ENCODE measurements at places on chromosomes 2 and 18.
A peak's percentile ranks its signal among the peaks of the same experiment; 100 is the strongest.

DNA sequence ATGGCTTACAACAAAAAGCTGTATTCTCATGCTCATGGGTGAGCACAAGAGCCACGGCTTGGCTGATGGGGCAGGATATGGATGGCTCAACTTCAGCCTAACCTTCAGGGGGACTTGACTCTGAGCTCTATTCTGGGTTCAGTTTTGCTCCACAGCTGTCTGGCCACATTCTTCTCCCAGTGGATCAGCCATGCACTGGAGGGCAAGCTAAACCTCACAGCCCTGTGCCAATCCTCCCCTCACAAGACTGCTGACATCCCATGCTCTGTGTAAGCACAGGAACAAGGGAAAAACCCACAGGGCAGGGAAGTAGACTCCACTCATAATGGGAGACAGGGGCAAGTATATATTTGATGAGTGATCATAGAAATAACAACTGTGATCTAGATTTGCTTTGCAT, 35.6 kb downstream of the COPS8 start:
- no peak for DNase-seq

DNA sequence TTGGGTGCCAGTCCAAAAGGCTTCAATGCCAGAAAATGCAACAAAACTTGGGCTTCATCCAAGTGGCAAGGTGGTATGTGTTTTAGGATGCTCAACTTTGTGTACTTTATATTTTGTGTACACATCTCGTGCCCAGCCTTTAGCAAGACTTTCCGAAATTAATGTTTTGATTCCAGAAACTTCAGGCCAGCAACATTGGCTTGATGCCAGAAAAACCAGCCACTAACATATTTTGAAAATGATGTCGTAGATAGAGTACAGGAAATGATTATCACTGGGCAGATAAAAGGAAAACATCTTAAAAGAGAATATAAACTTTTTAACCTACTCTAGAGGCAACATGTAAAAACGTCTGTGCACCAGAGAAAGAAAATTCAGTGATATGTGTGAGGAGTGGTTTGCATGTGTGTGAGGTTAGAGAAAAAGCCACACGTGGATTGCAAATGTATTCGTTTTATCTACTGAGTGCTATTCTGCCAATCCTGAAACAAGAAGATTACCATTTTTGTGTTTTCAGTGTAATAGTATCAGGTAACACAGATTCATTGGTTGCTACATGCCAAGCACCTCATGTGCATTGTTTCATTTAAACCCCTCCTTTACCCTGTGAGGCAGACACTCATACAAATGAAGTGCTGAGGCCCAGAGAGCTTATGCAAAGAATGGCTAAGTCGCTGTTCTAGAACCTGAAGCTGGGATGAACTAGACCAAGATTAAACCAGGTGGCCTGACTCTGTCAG, 264.8 kb downstream of the C1D start:
- DNase-seq, result no peak

- DNase-seq, result no peak
Observed at GRCh38 chr2:95271381-95271971, 2.8 kb upstream of the PROM2 start.

DNA sequence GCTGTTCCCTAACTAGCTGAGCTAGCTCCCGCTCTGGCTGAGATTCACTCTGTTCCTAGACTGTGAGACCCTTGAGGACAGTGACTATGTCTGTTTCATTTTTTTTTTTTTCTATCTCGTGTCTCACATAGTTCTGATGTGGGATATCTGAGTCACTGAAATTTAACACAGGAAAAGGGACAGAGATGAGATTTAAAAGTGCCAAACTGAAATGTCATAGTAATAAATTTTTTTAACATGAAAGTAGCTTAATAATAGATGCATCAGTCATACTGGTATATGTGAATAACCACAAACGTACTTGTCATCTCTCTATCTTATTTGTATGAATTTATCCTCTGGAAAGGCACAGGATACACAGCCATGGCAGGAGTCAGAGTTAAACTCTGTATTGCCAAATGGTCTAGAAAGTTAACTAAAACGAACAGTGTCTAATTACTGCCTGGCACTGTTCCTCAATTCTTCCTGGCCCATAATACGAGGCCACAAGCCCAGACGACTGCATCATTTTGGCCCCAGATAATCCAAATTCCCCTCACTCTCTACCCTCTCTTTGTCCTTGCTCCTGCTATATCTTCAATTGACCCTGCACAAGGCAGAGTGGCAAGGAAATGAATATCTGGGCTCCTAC, 87.5 kb downstream of the SATB2 start:
- DNase-seq, result peak; percentile 56

GRCh38 chr18:55370936-55371335, 217.1 kb downstream of the TCF4 start:
- DNase-seq, result no peak

DNA sequence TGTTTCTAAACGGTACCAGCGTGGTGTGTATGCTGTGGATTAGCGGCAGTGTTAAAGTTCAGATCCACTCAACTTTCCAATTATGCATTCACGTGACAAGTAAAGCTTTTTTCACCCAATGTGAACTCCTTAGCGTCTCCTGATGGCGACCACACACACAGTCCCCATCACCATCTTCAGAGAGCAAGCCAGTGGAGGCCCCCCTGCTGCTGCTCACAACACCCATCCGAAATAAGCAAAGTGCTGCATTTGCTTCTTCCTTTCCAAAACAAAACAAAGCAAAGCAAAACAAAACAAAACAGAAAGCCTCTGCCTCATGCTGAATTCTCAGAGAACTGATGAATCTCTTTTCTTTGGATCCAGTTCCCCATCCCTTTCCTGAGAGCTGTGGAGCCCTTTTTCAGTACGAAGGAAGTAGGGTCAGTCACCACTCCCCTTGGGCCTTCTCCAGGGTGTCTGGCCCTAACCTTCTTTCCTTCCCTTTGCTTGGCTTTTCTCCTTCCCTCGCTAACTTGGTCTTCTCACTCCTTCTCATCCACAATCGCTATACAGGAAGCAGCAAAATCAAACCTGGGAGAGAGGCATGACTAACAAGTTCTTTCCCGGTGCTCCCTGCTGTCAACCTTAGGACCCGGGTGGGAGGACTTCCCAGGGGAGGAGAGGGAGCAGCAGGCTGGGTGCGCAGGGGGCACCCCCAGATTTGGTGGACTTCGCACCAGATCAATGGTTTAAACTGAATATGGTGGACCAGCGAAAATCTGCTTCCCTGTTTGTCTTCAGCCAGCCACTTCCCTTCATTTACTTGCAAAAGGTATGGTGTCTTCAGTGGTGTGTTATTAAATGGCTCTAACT, 56.0 kb downstream of the NRP2 start:
- no peak for DNase-seq

DNA sequence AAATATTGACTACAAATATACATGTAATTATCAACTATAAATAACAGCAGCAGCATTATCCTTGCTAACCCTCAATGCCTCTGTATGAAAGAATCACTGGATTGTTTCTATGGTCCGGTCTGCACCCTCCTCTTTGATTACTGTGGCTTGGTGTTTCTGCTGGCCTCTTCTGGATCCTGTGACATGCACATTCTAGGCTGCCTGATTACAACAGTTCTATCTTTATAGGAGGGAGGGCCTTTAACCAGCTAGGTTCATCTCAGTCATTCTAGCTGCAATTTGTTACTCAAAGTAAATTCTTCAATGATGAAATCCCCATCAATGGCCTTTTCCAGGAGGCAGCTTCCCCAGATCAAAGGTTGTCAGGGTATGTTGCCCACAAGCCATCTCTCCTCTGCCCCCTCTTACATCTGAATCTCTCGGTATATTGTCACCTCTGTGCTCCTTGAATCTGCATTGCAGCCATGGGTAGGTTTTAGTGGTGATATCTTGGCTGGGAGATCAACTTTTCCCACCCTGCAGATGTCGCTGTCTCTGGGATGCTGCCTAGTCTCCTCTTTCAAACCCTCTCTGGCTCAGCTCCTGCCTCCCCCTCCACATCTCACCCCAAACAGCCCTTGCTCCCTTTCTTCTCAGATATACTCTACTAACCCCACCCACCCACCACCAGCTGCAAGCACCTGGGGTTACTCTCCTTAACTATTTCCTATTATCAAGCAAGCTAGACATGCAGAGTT, 106.2 kb upstream of the BZW1 start:
- no peak for DNase-seq

DNA sequence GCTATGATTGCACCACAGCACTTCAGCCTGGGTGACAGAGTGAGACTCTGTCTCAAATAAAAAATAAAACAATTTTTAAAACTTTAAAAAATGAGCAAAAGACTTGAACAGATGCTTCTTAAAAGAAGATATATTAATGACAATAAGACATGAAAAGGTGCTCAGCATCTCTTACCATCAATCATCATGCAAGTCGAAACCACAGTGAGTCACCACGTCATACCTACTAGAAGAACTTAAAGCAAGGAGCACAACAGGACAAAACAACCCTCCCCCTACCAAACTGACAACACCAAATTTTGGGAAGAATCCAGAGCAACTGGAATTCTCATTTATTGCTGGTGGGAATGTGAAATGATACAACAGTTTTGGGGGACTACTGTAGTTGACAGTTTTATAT, 251.6 kb downstream of the BCL2 start:
- DNase-seq, result no peak
